ENCODE measurements at places on chromosomes 13 and 19.
A peak's percentile ranks its signal among the peaks of the same experiment; 100 is the strongest.

DNA sequence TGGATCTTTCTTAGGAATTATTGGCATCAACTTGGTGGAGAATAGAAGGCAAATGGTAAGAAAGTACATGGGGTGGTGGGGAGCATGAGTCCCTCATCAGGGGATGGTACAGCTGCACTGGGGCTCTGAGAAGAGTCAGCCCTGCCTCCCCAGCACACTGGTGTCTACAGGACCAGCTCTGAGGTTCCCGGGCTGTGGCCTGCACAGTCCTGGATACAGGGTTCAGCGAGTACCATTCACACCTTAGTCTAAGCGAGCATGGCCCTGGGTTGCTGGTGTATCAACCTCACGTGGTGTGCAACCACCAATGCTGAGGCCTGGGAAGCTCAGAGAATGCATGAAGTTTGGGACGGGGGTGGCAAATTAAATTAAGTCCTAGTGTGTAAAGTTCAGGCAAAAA is 10.1 kb downstream of the TMEM255B start:
- no peak for DNase-seq

GRCh38 chr19:29514525-29515232 is 11.1 kb upstream of the VSTM2B start:
- DNase-seq, result no peak

DNA sequence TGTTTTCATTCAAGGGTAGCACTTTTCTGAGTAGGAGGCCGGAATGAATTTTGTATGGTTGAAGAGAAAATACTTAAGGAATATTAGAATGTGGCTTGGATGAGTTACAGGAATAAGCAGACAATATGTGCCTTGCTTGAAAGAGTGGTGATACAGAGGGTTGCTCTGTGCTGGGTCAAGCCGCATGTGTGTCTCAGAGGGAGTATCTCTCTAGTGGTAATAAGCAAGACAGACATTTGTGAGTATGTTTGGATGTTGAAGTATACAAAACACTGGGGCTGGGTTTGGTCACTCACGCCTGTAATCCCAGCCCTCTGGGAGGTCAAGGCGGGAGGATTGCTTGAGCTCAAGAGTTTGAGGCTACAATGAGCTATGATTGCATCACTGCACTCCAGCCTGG is 103.9 kb downstream of the LMO7 start:
- no peak for DNase-seq

- DNase-seq, result peak; percentile 16
Measured at GRCh38 chr13:83214452-83214851, 667.8 kb downstream of the SLITRK1 start.

DNA sequence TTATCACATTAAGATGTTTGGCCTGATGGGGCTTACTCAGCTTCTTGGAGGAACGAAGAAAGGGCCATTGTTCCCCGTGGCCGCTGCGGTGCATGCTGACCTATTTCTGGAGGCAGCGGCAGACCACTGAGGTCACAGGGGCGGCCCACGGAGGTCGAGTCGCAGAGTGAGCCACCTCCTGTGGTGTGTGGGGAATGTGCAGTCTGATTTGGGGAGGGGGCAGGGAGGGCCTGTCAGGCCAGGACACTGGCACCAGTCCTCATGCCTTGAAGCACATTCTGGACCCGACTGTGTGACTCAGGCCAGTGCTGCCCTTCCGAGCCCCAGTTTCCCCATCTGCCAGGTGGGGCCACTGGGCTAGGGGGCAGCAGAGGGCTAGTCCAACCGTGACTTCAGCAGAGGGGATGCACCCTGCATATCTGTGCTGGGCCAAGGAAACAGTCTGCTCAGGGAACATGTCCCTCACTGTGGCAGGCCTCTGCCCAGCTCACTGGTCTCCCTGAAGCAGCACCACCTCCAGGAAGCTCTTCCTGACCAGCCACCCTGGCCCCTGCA is 6.3 kb downstream of the SLC7A10 start:
- DNase-seq, result no peak

DNA sequence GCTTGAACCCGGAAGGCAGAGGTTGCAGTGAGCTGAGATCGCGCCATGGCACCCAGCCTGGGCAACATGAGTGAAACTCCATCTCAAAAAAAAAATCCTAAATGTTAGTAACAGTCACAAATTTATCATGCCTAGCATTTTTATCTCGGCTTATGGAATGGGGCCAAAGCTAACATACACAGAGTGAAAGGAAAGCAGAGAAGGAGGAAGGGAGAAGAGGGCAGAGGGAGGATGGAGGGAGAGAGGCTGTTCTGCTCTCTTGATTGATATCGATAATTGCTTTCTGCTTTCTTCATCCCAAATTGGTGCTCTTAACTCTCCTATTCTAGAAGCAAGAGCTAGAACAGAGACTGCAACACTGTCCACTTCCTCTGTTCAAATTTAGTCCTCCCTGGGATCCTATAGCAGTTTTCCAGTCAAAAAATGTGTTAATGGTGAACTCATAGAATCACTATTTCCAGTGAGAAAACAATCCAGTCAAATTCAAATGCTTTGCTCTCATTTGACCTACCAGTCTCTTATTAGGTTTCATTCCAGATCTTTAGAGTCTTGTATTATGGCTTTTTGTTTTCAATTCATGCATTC is 15.8 kb upstream of the TUBGCP3 start:
- DNase-seq, result peak; percentile 46

GRCh38 chr13:99323488-99323887 is 16.3 kb upstream of the GPR183 start:
- peak; percentile 59 for DNase-seq

- DNase-seq, result no peak
Measured at GRCh38 chr13:90185734-90186133, 1161.8 kb upstream of the MIR17HG start.

GRCh38 chr19:19461306-19461670 is 54.1 kb downstream of the TSSK6 start:
- DNase-seq, result no peak

DNA sequence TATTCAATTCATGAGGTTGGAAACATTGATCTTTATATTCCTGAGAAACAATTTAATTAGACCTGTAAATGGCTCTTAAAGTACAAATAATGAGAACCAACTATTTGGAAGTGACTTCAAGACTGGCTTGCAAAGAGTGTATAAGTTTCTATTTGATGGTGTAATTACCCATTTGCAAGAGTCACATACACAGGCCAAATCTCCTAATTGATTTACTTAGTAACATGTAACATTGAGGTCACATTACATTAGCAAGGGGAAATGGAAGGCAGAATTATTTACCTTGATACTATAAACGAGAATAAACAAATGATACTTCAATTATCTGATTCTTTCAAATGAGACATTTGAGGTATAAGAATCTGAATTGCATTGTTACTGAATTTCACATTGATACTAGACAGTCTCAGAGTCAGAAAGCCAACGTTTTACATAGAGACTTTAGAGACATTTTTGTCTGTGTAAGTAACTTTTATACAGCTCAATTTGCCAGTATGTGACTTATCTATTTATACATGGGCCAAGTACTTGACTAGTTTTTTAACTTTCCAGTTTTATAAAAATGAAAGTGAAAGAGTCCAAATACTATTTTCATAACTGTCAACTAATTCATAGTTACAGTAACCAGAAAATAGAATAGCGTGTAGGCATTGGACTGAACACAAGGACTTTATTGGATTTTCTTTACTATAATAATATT is 95.6 kb upstream of the RFC3 start:
- no peak for DNase-seq

DNA sequence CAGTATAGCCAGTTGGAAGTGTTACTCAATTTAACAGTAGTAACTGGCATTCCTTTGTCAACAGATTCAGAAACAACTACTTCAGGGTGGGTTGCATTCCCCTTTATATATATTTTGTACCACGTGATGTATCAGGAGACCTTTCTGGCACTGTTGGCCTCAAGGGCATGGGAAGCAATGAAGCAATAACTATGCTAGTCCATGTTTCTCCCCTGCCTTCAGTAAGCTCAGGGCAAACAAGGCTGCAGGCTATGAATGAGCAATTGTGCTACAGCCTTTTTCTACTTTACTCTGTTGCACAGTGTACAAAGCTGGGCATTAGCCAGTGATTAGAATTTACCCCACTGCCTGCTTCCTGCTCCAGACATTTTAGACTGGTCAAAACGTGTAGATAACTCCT is 348.8 kb downstream of the GPC5 start:
- no peak for DNase-seq

GRCh38 chr13:97948041-97948440 is 5.4 kb upstream of the IPO5 start:
- no peak for DNase-seq

GRCh38 chr13:95698047-95698749 is 21.3 kb downstream of the DNAJC3 start:
- no peak for DNase-seq

GRCh38 chr13:20160306-20161274 is at the start of gene GJA3:
Gene GJA3, minus strand, starts transcription at chr13:20161052. Its CDS starts 17,764 bp downstream, at chr13:20143288.
- DNase-seq, result peak; percentile 21

DNA sequence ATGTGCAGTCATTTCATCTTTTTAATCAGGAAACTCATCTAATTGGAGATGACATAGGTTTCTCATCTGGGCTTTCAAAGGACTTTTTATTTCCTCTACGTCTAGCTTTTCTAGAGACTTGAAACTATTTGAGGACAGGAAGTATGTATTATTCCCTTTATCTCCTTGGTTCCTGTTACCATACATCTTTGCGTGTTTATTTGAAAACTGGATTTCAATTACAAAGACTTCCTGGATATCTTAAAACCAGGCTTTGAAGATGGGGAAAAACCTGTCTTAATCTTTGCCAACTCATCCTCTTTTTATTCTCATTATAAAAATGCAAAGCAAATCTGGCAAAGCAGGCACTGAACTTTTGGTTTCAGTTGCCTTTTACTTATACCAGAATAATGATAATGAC is 130.5 kb downstream of the LMO7 start:
- no peak for DNase-seq

- DNase-seq, result no peak
Measured at GRCh38 chr13:20782116-20782708, 8.5 kb upstream of the EEF1AKMT1 start.

GRCh38 chr19:30634131-30634830 is 262.1 kb downstream of the ZNF536 start:
- DNase-seq, result no peak

DNA sequence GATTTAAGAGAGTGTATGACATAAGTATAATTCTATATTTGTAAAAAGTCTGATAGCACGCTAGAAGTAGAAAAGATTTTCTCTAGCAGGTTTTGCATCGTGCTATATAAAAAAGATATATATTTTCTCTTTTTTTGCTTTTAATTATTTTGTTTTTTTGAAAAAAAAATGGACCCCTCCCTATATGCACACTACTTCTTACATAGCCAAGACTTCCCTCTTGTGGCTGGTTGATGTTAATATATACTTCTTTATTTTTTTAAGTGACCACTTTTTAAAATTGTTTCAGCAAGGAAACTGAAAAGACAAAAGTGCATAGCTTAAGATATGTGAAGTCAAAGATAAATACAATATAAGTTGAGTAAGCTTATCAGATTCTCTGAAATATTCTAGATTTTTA is 1202.8 kb downstream of the DIAPH3 start:
- peak; percentile 3 for DNase-seq
